Inflammatory macrophage (primary cell): ENCODE measurements at places on chromosomes 2 and 18.

DNA sequence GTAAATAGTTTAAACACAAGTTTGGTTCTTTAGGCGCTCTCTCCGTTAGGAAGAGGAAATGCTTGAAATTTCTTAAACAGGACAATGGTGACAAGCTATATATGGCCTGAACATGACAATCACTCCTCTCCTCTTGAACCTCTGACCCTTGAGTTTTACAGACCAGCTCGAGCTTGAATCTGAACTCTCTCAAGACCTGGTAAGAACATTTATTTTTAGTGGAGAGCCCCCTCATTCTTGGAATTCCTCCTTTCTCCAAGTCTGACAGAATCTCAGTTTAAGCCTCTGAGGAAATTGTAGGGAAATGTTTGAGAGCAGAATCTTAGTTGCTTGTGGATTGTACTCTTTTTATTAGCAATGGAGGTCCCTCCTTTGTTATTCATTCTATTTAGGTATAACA lies 1293.6 kb upstream of the ZEB2 start:
- DNase-seq, result no peak

GRCh38 chr2:6353669-6354068 lies 512.0 kb downstream of the CMPK2 start:
- DNase-seq, result no peak

- no peak for DNase-seq
These were observed 68.8 kb upstream of the SMAD7 start for GRCh38 chr18:49019446-49020045.

DNA sequence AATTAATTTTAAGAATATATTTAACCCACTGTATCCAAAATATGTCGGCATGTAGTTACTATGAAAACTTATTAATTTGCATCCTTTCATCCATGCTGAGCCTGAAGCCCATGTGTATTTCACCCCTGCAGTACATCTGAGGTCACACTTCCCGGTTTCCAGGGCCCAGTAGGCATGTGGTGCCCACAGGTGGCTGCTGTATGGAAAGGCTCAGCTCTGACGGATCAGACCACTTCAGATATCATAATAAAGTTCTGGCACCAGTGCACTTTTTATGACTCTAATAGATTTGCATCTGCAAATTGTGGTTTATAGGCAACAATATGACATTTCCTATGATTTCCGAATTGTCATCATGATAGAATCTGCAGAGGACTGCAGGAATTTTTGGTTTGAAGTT lies 22.5 kb downstream of the SH3RF3 start:
- DNase-seq, result no peak

DNA sequence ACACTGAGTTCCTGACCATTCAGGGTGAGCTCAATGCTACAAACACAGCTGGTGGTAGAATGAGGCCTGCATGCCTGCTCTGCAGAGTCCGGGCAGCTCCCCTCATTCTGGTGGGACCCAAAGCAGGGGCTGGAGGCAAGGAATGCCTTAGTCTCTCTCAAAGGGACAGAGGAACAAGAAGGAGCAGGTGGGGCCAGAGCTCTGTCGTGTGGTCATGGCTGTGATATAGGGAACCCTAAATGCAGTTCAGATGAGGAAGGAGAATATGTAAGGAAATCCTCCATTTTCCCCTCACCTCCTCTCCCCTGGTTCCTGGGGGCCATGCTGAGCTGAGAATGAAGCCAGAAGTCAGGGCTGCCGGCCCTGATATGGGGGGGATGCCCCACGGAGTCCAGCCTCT lies 334.3 kb downstream of the CYP26B1 start:
- DNase-seq, result no peak

DNA sequence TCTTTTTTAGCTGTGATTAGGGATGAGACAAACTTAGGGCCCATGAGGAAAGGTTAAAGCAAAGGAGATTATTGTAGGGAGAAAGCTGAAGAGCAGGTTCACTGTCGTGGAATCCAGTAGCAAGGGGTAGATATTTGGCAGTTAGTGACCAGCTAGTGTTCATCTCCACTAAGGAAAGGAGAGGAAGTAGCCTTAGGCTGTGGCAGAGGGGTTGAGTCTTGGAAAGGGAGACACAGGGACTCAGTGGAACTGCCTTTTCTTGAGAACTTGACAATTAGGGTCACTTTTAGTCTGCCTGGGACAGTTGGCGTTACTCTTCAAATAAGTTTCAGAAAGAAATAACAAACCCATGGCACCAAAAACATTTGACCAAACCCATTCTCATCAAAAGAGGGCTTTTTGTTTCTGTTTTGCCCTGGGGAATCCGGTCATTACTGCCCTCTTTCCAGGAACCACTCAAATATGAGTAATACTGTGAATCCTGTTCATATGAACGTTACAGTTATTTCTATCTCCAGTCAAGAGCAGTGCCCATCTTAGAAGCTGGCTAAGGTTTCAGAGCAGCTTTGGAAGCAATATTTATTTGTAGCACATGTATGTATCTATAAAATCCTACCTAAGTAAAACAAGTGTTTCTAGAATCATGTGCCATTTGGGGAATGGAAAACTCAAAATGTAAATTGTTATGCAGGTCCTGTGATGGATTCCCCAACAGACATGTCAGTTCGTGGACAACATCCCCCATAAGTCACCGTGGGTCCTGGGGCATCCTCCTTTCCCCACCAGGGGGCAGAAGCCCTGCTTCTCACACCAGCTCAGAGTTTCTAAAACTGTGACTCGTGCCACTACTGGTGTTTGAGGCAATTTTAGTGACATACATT lies 77.3 kb upstream of the PHLPP1 start:
- DNase-seq, result peak; percentile 57

DNA sequence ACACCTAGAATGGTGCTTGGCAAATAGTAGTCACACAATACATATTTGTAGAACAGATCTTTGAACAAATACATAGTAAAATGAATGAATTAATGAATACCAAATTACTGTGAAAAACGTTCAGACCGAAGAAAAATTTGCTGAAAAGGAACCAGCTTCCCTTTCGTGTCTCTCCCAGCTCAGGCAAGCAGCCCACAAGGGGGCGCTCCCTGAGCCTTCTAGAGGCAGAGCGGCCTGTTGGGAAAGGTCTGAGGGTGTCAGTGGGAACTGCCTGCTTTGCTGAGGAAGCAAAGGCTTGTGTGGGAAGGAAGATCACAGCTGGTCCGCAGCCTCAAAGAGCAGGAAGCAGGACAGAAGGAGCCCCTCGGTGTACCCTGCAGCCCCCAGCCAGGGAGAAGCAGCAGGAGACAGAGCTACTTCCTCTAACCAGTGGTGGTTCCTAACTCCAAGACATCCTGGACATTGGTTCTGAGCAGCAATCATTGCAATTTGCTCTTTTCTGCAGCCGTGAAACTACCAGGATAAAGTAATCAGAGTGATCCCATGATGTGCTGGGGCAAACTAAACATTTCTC lies 231.1 kb downstream of the ANKRD30B start:
- DNase-seq, result peak; percentile 15

DNA sequence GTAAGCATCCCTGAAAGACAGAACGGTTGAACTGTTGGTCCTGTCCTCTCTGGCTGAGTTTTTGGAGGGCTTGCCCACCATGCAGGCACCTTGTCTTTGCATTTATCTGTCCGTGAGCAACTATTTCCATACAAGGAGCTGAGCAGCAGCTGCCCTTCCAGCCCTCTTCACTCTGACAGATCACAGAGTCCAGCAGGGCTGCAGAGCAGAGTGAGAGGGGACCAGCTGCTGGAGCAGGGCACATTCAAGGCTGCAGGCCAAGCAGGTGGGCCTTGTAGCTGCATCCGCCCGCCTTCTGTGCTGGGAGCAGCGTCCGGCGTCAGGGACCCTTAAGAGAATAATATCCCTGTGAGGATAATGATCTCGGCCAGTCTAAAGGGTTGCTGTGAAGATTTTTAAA lies 9.5 kb downstream of the SMYD1 start:
- no peak for DNase-seq

- no peak for DNase-seq
These were observed 8.8 kb upstream of the PRSS56 start for GRCh38 chr2:232511336-232511890.

GRCh38 chr2:150109028-150109427 lies 378.4 kb downstream of the RND3 start:
- DNase-seq, result no peak

- DNase-seq, result no peak
These were observed 53.8 kb downstream of the SUMO1 start for GRCh38 chr2:202184557-202184956.

GRCh38 chr2:230899287-230899686 lies 25.8 kb downstream of the GPR55 start:
- DNase-seq, result no peak
